ENCODE measurements at places on chromosomes 2 and 18. TPM values are rescaled to one million over a fixed set of nuclear protein-coding genes. Genes with fewer than 3 reads are reported as not detected.

The MC2R gene
- total RNA-seq: not detected

The CXXC1 gene
- total RNA-seq: 33.5 TPM

The UBXN4 gene
- 65.6 TPM for total RNA-seq

The MFSD2B gene
- total RNA-seq: not detected

- no peak for DNase-seq
These were observed 45.6 kb downstream of the TWIST2 start for GRCh38 chr2:238893349-238894000.

DNA sequence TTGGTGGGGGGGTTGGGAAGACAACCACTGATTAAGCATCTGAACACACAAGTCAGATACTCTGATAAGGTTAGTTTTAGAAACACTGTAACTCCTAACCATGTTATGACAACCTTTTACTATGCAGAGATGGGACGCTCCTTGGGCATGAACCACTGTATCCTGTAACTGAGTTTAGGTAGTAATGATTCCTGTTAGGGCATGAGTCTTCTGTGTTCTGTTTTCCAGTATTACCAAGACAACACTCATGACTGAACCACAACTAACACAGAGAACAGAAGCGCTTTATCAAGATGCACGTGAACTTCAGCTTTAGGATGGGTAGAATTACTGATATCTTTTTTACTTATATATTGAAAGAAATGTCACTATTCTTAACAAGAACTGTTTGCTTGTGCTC, 14.1 kb upstream of the CREB1 start:
- DNase-seq: no peak

The DCC gene
- not detected for total RNA-seq

DNA sequence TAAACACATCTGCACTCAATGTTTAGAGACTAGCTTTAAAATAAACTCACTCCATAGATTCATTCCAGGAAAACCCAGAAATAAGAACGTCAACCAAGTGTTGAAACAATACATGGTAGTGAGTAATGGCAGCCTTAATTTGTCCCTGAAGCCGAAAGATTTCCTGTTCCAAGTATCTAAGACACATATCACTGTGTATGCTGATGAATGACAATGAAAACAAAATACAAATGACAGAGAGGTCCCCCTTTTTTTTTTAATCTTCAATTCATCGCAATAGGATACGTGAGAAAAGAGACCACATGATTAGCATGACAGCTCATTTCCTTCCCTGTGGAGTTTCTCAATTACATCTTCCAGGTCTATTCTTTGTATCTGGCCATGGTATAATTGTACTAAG, 160.5 kb upstream of the STK17B start:
- DNase-seq: no peak
